ENCODE measurements at places on chromosomes 3 and 15.

- DNase-seq, result no peak
Measured at GRCh38 chr15:70164156-70164900, 66.6 kb upstream of the TLE3 start.

GRCh38 chr15:27902680-27903385, 196.3 kb downstream of the OCA2 start:
- no peak for DNase-seq

GRCh38 chr3:52361898-52362297, 45.8 kb downstream of the DNAH1 start:
- no peak for DNase-seq

DNA sequence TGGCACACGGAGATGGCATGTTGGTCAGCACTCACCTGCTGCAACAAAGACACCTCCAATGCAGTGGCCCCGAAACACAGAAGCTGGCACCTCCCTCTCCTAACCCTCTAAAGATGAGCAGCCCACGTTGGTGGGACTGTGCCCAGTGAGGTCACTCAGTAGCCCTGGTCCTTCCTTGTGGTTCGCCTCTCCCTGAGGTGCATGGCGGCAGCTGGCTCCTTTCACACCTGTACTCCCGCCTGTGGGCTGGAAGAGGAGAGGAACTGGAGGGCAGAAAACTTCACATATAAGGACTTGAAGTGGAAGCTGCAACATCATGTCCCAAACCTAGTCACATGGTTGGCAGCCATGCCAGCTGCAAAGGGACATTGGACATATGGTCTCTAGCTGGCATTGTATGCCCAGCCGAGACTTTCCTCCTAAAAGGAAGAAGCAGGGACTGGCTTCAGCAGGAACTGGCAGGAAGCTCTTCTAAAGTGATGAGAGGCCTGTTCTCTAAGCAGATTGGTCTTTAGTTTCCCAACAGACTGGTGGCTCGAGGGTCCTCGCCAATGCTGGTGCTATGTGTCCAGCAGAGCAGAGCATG, 10.8 kb upstream of the C3orf22 start:
- DNase-seq, result no peak

DNA sequence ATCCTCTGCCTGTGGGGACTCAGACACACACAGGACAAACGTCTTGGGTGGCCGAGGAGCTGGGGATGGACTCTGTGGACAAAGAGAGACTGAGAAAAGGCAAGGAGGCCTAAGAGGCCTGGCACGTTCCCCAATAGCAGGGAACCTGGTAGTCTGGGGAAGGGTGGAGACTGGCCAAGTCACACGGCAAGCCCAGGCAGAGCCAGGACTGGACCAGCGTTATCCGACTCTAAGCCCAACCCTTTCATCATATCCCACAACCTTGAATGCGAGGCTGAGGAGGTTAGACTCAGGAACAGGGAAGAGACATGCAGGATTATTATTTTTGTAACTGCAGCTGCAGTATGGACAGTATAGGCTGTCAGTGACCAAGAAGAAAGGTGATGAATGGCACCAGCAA, 53.4 kb downstream of the SLC6A11 start:
- no peak for DNase-seq

GRCh38 chr3:50237133-50237651, 1.2 kb downstream of the GNAI2 start:
- DNase-seq, result peak; percentile 43

GRCh38 chr3:114079761-114080160, 23.2 kb downstream of the QTRT2 start:
- no peak for DNase-seq

GRCh38 chr3:8875836-8876235, 87.4 kb downstream of the RAD18 start:
- DNase-seq, result no peak

GRCh38 chr15:45425135-45425534, 46.8 kb upstream of the GATM start:
- no peak for DNase-seq

DNA sequence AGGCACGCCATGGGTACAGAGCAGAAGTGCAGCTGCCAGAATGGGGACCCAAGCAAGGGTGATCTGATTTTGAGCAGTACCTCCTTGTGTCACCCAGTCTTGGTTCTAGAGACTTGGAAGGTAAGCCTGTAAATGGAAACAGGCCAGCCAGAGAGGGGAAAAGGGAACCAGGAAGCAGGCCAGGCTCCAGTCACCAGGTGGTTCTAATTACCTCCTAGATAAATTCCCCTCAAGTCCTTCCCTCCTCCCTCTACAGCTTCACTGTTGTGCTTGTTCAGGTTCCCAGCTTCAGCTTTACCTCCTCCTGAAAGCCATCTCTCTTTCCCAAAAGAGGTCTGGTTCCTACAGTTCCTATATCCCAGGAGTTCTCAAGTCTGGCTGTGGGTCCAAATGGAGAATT, 58.8 kb upstream of the SLC7A14 start:
- no peak for DNase-seq

GRCh38 chr3:148906667-148907066, 41.6 kb downstream of the CPA3 start:
- no peak for DNase-seq

GRCh38 chr15:66261056-66261455, 7.5 kb upstream of the MEGF11 start:
- DNase-seq, result no peak

DNA sequence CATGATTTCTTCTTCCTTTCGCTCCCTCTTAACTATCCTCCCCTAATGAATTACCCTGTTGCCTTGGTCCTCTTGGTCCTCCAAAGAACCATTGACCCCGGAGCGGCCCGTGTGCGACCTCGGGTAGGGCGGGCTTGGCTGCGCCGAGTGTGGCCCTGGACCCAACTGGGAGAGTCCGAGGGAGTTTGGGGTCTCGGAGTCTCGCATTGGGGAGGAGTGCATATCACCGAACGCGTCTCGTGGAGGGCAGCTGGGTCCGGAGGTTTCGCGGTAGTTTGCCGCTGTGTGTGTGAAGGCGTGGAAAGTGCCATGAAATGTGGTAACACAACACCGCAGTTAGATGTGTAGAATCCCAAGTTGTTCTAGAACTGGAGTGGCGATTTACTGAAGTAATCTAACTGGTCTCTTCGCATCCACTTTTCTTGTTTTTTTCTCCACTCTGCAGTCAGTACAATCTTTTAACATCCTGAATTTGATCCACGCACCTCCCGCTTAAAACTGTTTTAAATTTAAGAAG, 363 bp downstream of the GTF2E1 start:
- no peak for DNase-seq

- no peak for DNase-seq
Measured at GRCh38 chr3:76585794-76586392, 454.0 kb upstream of the ROBO2 start.

DNA sequence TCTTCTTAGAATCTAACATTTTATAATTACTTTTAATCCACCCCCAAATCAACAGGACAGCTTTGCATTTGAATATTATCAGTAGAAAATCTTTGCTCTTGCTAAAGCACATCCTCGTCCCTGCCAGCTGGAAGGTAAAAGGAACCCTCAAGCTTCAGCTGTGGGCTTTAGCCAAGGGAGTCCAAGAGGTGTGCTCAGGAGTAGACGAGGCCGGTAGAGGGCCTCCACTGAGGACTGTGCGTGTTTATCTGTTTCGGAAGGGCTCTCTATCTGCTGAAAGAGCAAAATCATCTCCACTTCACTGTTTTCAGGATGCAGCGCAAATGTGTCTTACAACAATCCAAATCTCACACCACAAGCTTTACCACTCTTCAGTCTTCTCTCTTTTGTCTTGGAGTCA, 257.4 kb upstream of the IL12A start:
- DNase-seq, result no peak

DNA sequence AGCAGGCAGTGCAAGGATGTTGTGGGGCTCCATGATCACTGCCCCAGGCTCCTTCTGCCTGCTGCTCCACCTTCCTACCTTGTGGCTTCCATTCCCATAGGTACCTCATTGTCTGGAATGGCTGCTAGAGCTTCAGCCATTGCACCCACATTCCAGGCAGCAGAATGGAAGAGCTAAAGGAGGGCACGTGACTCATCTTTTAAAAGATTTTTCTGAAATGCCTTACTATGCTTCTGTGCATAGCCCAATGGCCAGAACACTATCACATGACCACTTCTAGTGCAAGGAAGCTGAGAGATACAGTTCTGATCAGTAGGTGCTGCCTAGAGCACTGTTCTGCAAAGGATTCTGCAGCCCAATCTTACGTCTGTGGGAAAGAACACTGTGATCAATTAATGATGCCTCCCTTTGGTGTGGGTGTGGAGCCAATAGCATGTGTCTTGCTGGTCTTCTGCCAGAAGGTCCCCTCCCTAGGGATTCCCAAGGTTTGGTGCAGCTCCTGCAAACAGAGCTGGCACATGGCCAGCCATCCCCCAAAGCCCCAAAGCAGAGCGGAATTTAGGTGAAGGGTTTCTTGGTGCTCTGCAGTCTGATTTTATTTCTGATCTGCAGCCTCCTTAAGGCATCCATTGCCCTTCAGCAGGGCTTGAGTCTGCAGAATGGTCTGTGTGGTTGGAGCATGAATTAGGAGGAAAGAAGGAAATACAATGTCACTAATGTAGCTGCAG, 34.4 kb downstream of the SPSB4 start:
- no peak for DNase-seq

DNA sequence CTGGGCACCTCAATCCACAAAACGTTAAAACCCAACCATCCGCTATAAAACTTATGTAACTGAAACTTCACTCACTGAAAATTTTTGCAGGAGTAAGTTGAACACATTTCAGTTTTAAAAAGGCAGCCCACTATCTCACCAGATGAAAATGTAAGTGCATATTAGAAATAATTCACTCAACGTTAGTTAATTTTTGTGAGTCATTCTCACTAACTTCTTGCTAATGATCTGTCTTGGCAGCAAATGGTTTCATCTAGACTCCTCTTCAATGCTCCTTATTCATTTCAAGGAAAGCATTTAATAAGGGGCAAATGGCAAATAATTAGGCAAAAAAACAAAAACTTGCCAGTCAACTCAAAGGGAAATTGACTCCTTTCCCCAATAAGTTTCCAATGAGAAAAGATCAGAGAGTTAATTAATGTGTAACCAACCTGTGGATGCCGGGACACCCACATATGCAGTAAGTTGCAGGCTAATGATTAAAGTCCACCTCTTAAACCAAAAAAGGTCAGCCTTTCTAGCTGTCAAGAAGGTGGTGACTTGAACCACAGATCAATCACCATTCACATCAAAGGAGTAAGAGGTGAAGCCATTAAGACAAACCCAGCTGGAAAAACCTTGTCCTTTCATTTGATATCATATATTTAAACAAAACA, 22.9 kb upstream of the PRICKLE2 start:
- DNase-seq, result no peak

DNA sequence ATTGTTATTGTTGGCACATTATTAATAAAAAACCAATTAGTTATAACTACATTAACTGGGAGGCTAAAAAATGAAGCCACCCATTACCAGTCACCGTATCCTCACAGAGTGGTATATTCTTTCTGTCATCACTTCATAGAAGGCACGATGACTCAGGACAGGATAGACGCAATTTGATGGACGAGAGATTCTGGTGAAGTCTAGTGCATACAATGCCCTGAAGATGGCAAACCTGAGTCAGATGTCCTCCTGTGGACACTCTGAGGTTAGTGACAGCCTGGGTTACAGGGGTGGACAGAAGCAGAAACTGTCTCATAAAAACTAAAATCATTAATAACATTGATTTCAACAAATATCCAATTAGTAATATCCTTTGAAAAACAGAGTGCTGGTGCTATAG, 150.3 kb downstream of the SLC9A9 start:
- no peak for DNase-seq

DNA sequence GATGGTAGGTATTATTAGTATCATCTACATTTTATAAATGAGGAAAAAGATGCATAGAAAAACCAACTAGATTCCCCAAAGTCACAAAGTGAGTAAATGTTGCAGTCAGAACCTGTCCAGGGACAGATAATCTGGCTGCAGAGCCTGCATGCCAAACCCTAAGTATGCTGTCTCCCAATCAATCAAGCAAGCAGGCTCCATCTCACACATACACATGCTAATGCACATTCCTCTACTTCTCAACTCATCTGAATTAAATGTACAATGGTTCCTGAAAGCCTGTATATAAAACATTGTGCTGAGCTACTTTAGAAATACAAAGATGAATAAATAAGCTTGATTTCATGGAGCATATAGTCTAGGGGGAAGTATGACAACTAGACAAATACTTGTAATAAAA, 101.0 kb downstream of the CBLB start:
- DNase-seq, result no peak

- no peak for DNase-seq
Measured at GRCh38 chr3:14245248-14245639, 66.6 kb downstream of the LSM3 start.

DNA sequence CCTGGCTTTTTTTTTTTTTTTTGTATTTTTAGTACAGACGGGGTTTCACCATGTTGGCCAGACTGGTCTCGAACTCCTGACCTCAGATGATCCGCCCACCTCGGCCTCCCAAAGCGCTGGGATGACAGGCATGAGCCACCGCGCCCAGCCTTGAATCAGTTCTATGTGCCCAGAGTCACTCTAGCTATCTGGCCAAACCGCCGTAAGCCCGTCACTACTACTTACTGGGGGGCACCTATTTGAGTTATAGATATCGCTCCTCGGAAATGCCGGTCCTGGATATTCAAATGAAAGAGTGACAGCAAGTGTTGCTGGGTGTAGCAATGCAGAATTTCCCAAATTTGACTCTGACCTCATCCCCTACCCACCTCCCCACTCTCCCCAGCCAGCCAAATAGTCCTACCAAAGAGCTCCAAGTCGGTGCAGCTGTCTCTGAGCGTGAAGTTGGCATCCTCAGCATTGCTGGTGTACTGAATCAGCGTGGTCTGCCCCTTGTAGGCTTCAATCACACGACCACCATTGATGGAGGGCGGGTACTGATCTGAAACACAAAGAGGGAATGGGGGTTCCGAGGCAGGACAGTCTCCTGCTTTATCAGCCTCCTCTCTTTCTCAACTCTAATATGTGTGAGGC, 38.1 kb downstream of the MUC20 start:
- no peak for DNase-seq

DNA sequence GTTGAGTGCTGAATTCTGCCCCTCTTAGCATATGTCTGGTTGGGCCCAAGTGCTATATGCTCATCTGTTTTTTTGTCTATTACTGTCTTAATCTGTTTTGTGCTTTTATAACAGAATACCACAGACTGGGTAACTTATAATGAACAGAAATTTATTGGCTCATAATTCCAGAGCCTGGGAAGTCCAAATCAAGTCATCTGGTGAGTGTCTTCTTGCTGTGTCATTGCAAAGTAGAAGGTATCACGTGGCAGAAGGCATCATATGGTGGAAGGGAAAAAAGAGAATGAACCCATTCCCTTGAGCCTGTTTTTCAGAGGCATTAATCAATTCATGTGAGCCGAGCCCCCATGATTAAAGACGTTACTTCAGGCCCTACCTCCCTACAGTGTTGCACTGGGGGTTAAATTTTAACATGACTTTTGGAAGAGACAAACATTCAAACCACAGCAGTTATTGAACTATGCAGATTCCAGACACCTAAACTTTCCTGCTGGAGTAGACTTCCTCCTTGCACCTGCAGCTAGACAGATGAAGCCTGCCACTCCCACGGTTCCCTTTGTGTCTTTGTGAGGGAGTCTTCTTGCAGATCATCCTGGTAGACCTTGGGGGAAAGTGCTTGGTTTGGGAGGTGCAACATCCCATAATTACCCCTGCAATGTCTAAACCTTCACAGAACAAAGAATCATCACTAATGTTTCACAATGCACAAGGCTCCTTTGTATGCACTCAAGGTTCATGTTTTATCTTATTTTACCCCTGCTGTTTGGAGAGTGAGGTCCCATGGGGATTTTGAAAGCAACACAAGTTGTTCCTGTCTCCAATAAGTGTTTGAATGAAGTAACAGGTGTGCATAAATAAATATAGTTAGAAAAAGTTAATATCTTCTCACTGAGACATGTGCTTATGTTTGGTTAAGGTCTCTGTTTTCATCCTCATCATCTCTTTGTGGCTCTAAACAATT, 64.7 kb upstream of the XCR1 start:
- DNase-seq, result no peak

- no peak for DNase-seq
Measured at GRCh38 chr15:50881121-50882048, 27.1 kb upstream of the AP4E1 start.
